Activated naive CD8-positive, alpha-beta T cell treated with anti-CD3 and anti-CD28 coated beads, Interleukin-2, amount 50 U/mL, for 24 hours (primary cell): ENCODE measurements at places on chromosomes 3 and 15.

DNA sequence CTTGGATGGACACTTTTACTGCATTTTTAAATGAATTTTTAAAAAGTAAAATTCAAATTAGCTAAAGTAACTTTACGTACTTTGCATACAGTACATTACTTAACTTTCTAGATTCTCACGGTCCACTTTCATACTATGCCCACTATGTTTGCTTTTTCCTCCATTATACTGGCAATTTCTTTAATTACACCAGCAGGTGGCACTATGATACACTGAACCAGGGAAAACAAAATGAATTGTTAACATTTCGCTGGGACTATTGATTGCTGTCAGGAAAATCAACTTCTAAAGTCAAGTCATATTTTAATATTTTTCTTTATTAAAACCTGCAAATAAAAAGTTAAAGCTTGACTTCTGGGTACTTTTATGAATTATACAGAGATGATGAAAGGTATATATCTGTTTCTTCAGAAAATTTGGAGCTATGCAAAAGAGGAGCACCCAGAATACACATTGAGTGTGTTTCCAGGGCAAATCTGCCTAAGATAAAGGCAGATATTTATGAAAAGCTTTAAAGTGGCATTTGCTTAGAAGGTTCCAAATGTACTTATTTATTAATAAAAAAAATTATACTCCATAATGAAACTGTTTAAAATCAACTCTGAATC, 21.8 kb upstream of the POU1F1 start:
- no peaks in the 10 kb centered on the region for H3K27me3 ChIP-seq
- no peak for DNase-seq
- H3K4me3 ChIP-seq = no peak overlapping the region
- no peaks in the 10 kb centered on the region for H3K4me1 ChIP-seq
- no peaks in the 10 kb centered on the region for H3K36me3 ChIP-seq
- H3K27ac ChIP-seq = no peak overlapping the region

DNA sequence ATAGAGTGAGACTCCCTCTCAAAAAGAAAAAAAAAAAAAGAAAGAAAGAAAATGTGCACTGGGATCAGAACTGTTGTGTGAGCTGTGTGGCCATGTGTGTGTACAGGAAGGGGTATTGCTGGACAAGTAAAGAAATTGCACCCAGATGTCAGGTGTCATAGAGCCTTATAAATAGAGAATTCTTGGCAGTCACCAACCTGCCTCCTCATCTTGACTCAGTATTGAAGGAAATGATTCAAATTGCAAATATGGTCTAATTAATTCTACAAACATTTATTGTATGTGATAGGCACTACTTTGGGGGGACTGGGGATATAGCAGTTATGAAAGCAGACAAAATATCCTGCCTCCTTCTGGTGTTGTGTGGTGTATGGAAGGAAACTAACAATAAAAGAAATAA, 243.8 kb upstream of the TTC14 start:
- H3K27ac ChIP-seq = no peak overlapping the region
- H3K36me3 ChIP-seq = no peaks in the 10 kb centered on the region
- H3K27me3 ChIP-seq = peaks cover 2% of the 10 kb centered on the region
- DNase-seq = no peak
- H3K4me1 ChIP-seq = no peaks in the 10 kb centered on the region

DNA sequence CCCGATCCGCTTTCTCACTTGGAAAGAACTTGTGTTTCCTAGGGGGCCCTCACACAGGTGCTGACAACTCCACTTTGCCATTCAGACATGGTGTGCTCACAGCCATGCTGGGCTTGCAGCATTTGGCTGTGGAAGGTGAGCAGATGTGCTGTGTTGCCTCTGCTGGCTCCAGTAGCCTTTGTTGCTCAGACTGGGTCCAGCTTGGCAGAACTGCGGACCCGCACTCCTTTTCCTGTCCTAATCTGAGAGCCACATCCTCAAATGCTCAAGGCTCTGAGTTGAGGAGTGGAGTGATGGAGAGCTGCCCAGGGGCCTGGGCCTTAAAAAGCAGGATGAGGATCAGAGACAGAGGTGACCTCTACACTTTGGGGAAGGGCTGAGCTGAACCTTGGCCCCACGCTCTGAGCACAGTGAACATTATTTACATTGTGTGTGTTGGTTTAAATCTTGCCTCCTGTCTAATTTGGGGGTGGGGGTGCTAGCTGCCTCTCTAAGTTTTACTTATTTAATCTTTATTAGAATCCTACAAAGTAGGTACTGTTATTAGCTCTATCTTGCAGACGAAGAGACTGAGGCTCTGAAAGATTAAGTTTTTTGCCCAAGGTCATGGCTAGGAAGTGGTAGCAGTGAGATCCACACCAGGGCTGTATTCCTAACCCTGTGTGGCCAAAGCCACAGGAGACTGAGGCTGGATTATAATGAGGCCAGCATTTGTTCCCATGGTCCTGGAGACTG, 17.2 kb downstream of the ACOX2 start:
- DNase-seq = no peak
- H3K36me3 ChIP-seq = no peaks in the 10 kb centered on the region
- H3K4me1 ChIP-seq = no peaks in the 10 kb centered on the region
- H3K27ac ChIP-seq = no peak overlapping the region
- no peak overlapping the region for H3K4me3 ChIP-seq
- no peaks in the 10 kb centered on the region for H3K27me3 ChIP-seq

DNA sequence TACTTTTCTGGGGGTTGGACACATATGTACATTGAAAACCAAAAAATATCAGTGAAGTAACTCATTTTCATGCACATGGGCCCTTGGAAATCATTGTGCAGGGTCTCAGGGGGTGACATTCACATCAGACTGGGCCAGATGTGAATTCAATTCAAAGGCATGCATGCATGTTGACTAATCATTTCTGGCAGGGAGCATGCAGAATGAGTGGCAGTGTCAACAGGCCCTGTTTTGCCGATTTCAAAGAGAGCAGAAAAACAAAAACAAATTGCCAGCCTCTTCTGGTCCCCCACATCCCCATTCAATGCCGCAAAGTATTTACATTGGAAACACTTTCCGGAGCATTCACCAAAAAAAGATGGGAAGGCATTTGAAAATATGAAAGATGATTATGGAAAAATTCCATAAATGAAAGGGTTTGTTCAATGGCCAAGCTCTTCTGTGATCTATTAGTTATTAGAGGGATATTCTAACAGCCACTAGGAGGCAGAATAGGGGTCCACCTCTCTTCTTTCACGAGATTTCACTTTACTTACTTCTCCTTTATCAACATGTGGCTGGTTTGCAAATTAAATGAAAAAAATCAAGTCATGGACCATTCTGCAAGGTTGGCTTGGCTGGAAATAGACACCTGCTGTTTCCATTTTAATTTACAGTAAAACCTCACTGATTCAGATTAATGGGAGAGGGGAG, 119.9 kb upstream of the FEZF2 start:
- no peaks in the 10 kb centered on the region for H3K27me3 ChIP-seq
- DNase-seq = no peak
- no peaks in the 10 kb centered on the region for H3K4me1 ChIP-seq

DNA sequence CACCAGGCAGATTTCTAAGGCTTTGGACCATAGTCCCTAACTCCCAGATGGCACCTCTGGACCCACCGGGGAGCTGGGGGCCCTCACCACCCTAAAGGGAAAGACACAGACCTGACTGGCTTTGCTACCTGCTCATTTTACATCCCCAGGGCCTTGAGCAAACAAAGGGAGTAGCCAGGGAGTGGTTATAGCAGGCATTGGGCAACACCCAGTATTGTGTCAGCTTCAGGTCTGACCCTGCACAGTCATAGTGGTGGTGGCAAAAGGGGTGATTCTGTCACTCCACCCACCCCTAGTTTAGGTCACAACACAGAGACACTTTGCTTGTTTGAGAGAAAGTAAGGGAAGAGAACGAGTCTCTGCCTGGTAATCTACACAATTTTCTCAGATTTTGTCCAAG, 352.5 kb downstream of the DIPK2A start:
- H3K36me3 ChIP-seq = no peaks in the 10 kb centered on the region
- H3K27me3 ChIP-seq = peaks cover 3% of the 10 kb centered on the region
- DNase-seq = no peak
- no peak overlapping the region for H3K4me3 ChIP-seq
- no peaks in the 10 kb centered on the region for H3K4me1 ChIP-seq

DNA sequence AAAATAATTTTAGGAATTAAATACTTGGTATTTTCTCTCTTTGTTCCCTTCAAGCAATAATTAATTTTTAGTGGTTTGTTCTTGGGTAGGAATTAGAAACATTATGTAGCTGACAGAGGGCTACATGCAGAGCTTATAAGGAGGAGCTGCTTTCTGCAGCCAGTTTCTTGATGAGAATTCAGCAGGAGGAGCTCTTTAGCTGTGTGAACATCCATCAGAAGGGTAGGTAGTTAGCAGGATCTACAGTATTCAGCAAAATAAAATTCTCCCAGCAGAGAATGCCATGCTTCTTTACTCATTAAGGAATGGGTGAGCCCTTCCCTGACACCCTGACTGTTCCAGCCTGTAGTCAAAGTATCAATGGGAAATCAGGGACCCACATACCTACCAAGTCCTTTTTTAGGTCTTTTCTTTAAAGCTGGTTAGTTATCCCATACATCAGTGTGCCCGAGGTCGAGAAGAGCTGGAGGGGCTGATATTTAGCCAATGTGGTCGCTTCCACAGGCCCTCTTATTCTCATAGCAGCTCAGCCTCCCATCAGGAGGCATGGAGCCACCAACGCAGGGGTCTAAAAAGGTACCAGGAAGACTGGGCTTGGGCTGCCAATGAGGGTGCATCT, 54.0 kb downstream of the KCNAB1 start:
- no peaks in the 10 kb centered on the region for H3K36me3 ChIP-seq
- DNase-seq = no peak
- no peak overlapping the region for H3K4me3 ChIP-seq
- peaks cover 6% of the 10 kb centered on the region for H3K27me3 ChIP-seq
- no peaks in the 10 kb centered on the region for H3K4me1 ChIP-seq

DNA sequence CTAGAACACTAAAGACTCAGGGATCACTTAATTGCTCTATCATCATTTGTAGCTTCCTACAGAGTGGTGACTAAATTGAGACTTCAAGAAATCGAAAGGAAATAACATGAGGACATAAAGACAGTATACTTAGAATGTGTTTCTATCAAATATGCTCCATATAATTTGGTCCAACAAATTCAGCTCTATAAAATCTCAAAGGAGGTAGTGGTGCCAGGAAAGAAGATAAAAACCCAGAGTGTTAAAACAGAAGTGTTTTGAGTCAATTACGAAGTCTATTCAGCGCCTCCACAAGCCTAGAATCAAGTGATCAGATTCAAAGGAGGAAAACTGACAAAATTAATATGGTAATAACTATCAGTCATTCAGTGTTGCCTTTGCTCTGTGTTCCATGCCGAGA, 22.9 kb downstream of the MAGI1 start:
- no peak overlapping the region for H3K27ac ChIP-seq
- no peaks in the 10 kb centered on the region for H3K4me1 ChIP-seq
- no peaks in the 10 kb centered on the region for H3K36me3 ChIP-seq
- no peak for DNase-seq
- no peaks in the 10 kb centered on the region for H3K27me3 ChIP-seq
- no peak overlapping the region for H3K4me3 ChIP-seq

- H3K36me3 ChIP-seq = peaks cover 72% of the 10 kb centered on the region
- H3K4me1 ChIP-seq = peaks cover 67% of the 10 kb centered on the region
- H3K27ac ChIP-seq = peak overlapping the region; percentile 94
- H3K27me3 ChIP-seq = no peaks in the 10 kb centered on the region
Measured at GRCh38 chr3:10251006-10251405, 2.7 kb downstream of the TATDN2 start.

DNA sequence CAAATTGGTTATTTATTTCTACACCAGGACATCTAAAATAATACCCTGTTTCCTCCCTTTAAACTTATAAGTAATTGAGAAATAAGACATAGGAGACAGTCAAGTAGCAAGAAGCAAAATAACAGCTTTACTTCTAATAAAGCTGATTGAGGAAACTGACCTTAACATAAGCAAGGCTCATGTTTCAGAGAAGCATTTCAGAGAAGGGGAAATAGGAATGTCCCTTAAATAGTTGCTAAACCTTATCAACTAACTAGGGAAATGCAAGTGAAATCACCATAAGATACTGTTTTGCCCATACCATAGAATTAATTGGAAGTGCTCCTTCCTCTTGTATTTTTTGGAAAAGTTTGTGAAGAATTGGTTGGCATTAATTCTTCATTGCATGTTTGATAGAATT, 84.9 kb downstream of the B3GALNT1 start:
- no peaks in the 10 kb centered on the region for H3K27me3 ChIP-seq
- H3K27ac ChIP-seq = no peak overlapping the region
- no peak overlapping the region for H3K4me3 ChIP-seq
- H3K4me1 ChIP-seq = no peaks in the 10 kb centered on the region
- no peak for DNase-seq

- H3K27me3 ChIP-seq = no peaks in the 10 kb centered on the region
- H3K4me3 ChIP-seq = no peak overlapping the region
- no peaks in the 10 kb centered on the region for H3K4me1 ChIP-seq
Measured at GRCh38 chr3:11903047-11903446, 56.4 kb upstream of the TAMM41 start.

DNA sequence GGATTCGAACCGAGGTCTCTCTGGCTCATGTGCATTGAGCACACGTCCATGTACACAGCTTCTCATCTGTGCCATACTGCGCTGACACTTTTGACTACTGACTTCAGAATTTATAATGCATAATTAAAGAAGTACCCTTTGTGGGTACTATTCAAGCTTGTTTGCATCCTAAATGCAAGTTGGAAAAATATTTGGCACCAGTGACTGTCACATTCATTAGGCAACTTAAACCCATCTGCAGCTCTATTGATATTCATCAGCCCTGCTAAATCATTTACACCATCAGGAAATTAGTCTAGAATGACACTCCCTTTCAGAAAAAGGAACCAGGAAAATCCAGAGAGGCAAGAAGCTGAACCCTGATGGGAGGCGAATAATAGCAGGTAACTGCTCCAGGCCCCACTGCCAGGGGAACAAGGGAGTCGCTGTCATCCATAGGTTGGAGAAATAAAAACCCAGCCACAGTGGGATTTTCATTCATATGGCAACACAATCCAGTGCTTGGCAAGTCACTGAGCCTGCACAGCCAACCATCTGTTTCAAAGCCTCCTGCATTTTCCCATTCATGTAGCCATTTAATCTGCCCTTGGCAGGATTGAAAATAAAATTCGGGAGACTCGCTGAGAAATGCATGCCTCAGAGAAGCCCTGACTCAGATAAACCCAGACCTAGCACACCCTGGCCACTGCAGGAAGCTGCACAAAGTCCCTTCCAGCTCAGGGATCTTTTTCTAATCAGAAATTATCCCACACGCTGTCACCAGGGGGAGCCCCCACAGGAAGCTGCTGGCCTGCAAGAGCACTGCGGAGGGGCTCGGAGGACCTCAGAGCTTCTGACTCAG, 103.0 kb upstream of the VEPH1 start:
- peaks cover 5% of the 10 kb centered on the region for H3K4me1 ChIP-seq
- DNase-seq = peak; percentile 74
- H3K27me3 ChIP-seq = peaks cover 4% of the 10 kb centered on the region
- no peak overlapping the region for H3K4me3 ChIP-seq

GRCh38 chr3:188402229-188402628, 248.3 kb downstream of the LPP start:
- no peaks in the 10 kb centered on the region for H3K27me3 ChIP-seq
- H3K4me3 ChIP-seq = no peak overlapping the region
- H3K4me1 ChIP-seq = peaks cover 71% of the 10 kb centered on the region
- H3K36me3 ChIP-seq = peaks cover 17% of the 10 kb centered on the region
